ENCODE measurements at places on chromosomes 7 and 10.
A peak's percentile ranks its signal among the peaks of the same experiment; 100 is the strongest.

- no peak for DNase-seq
Measured at GRCh38 chr10:79627075-79627474, 16.3 kb downstream of the SFTPA1 start.

DNA sequence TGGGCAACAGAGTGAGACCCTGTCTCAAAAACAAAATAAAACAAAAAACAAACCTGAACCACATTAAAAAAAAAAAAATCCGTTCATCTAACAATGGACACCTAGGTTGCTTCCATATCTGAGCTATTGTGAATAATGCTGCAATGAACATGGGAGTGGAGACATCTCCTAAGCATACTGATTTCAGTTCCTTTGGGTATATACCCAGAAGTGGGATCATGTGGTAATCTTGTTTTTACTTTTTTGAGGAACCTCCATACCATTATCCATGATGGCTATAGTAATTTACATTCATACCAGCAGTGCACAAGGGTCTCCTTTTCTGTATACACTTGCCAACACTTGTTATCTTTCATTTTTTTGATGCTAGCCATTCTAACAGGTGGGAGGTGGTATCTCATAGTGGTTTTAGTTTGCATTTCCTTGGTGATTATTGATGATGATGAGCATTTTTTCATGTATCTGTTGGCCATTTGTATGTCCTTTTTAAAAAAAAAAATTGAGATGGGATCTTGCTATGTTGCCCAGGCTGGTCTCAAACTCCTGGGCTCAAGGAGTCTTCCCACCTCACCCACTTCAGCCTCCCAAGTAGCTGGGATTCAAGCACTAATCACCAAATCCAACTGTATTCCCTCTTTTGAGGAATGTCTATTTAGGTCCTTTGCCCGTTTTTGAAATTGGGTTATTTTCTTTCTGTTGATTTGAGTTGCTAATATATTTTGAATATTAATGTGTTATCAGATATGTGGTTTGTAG lies 17.5 kb downstream of the CDK13 start:
- DNase-seq: no peak

GRCh38 chr10:6400821-6401465 lies 179.1 kb downstream of the PRKCQ start:
- DNase-seq: no peak

DNA sequence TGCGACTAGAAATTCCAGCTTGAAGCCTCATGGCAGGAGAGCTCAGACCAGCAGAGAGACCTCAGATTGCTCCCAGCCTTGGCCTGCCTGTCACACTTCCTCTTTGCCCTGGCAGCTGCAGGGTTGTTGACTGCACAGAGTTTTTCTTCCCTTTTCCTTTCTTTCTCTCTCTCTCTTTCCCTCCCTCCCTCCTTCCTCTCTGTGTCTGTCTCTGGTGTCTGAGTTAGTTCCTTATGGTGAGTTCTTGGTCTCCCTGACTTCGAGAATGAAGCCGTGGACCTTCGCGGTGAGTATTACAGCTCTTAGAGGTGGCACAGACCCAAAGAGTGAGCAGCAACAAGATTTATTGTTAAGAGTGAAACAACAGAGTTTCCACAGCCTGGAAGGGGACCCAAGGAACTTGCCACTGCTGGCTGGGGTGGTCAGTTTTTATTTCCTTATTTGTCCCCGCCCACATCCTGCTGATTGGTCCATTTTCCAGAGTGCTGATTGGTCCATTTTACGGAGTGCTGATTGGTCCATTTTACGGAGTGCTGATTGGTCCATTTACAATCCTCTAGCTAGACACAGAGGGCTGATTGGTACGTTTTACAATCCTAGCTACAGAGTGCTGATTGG lies 266.3 kb downstream of the RPS24 start:
- DNase-seq: peak; percentile 72

DNA sequence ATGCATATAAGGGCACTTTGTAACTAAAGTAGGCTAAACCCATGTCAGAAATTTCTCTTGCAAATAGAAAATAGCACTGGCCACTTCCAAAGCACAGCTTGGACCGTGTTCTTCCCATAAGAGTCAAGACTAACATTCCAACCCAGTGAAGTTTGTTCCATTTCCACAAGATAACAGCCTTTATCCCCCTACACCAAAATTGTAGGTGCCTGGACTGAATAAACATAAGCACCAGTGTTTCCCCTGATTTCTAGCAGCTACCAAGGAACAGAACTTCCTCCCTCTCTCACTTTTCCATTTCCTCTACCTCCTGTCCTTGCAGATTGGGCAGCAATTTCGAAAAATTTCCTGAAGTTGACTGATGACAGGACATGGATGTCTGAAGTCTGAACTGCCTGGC lies 219.7 kb downstream of the CREB5 start:
- DNase-seq: no peak

GRCh38 chr7:39248692-39249090 lies 271.0 kb downstream of the POU6F2 start:
- no peak for DNase-seq

DNA sequence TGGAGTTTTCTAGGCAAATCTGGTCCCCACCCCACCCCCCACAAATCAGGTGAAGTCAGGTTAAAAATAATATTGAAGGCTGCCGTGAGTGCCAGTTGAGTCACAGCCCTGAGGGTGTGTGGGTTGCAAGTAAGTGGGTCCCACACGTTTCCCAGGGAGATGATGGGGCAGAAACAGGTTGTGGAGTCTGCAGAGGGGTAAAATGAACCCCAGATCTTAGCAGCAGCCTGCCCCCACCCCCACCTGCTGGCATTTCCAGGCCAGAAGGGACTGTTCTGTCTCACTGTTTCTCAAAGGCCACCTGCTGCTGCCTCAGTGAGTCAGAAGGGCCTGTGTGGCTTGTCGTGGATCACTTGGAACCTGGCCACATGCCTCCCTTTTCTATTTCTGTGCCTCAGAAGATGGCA lies 59.8 kb upstream of the SMNDC1 start:
- DNase-seq: no peak

- no peak for DNase-seq
Measured at GRCh38 chr7:65216469-65216868, 157.2 kb upstream of the ZNF92 start.

GRCh38 chr7:157009170-157009777 lies 1.2 kb downstream of the MNX1 start:
- no peak for DNase-seq

DNA sequence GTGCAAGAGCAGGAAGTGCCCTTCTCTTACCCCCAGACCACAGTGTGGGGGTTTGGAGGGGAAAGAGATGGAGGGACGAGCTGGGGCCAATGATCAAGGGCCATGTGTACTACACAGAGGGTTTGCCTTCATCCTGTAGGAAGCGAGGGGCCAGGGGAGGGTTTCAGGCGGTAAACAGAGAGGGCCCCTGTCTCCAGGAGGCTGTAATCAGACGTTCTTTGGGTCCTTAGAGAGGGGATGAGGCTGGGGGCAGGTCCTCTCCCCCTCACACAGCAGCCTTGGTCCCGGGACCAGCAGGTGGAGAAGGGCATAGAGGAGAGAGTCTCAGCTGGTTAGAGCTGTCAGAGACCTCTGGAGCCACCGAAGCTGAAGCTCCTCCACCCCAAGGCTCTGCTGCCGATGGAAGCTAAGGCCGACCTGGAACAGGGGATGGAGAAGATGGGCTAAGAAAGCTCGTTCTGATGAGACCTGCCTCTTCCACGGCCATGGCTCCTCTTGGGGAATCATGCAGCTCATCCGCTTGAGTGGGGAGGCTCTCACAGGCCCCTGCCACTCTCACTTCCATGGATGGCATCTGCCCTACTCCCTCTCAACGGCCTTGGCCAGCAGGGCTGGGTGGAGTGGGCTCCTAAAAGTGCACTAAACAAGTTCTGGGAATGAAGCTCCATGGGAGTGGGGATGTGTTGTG lies 3.5 kb downstream of the LOXL4 start:
- DNase-seq: no peak

Data from bone marrow (tissue), 2 donors.